ENCODE measurements at places on chromosomes 5 and 9.

DNA sequence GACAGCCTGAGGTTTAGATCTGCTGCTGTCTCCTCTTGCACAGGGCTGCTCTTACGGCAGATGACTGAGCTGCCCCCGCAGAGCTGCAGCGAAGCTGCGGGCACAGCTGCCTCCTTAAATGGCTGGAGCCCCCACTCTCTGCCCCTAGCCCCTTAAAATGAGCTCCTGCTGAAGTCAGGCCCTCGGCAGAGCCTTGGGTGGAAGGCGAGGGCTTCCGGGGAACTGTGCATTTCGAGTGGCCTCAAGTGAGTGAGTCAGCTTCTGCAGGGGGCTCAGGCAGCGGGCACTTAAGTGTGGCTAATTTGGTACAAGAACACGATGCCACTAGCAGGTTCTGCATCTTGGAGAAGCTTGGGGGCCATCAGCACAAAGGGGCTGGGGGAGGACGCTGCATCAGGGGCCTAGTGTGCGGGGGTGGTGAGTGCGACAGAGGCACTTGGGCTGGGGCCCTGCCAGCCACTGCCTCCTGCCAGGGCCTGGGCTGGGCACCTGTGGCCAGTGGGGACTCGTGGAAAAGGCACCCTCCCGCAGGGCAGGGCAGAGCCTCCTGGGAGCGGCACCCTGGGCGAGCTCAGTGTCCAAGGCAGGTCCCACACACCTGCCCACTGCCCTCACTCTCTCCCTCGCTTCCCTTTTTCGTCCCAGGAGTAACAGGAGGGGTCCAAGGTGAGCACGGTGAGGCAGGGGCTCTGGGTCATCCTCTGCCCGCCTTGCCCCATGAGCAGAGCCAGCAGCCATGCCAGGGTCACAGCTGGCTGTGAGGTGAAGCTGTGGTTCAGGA lies 28.8 kb upstream of the RNU6ATAC start:
- no peak for DNase-seq

DNA sequence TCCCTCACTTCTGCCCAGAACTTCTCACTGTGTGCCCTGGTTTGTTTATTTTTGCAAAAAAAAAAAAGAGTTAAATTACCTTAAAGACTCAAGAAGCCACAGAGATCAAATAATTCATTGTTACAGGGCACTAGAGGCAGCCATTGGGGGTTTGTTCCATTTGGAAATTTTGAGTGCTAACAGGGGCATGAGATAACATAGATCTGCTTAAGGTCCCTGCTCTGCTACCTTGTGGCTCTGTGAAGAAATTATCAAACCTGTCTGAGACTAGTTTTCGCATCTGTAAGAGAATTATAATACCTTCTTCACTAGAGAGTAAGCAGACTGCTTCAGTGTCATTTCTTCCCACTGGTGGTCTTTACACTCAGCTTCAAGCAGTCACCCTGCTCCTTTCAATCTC lies 394 bp downstream of the TLR4 start:
- no peak for DNase-seq

GRCh38 chr5:38509185-38509584 lies 47.3 kb downstream of the LIFR start:
- no peak for DNase-seq

DNA sequence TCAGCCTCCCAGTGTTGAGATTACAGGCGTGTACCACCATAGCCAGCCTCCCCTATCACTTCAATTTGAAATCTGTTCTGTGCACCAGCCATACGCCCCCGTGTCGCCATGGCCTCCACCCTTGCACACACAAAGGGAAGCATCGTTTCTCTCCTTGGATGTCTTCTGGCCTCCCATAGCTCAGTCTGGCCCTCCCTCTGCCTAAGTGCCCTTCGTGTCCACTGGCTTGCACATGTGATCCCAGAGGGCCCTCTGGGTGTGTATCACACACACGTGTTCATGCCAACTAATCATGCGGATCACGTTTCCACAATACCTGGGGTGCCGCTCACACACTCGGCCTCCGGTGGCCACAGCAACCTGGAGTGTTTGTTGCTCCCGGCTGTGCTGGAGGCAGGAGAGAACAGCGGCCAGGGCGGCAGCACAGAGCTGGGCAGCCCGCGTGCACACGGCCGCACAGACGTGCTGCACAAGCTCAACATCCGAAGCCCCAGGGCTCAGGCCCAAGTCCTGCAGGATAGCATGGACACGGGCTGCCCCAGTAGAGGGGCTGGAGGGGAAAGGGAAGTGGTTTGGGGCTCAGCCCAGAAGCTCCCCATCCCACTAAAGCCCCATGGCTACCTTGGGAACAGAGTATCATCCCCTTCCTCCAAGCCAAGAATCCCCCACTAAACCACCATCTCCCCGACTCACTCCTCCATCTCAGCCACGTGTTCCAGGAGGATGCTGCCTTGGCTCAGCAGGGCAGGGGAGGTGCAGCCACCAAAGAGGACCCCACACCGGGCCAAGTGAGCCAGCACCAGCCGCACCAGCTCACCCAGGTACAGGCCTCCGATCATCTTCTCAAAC lies 10.9 kb downstream of the HK3 start:
- DNase-seq, result no peak

DNA sequence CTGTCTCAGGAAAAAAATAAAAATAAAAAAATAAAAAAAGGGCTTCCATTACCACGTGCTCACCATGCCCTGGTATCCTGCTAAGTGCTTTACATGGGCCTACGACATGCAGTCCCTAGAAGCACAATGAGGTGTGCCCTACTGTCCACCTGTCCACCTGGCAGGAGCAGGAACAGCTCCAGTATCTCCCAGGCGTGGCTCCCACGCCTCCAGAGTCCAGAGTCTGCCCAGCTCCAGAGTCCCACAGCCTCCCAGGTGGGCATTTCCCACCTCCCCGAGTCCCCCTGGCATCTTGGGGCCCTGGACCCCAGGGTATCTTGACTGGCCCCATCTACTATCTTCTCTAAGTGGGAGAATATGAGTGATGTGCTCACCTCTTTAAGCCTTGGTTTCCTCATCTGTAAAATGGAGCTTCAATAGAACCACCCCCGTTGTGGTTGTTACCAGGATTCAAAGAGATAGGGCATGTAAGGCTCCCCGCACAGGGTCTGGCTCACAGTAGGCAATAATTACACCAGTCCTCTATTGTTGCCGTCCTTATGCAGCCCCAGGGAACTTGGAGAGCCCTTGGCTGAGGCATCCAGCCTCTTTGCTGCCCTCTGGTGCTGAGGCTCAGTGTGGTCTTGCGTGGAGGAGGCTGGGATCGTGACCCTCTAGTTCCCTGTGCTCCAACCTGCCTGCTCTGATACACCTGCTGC lies 8.9 kb downstream of the CXCL14 start:
- DNase-seq, result no peak

GRCh38 chr9:36962691-36963090 lies 71.4 kb downstream of the PAX5 start:
- DNase-seq, result no peak

GRCh38 chr9:77457916-77458592 lies 190.1 kb downstream of the GNA14 start:
- peak; percentile 8 for DNase-seq

DNA sequence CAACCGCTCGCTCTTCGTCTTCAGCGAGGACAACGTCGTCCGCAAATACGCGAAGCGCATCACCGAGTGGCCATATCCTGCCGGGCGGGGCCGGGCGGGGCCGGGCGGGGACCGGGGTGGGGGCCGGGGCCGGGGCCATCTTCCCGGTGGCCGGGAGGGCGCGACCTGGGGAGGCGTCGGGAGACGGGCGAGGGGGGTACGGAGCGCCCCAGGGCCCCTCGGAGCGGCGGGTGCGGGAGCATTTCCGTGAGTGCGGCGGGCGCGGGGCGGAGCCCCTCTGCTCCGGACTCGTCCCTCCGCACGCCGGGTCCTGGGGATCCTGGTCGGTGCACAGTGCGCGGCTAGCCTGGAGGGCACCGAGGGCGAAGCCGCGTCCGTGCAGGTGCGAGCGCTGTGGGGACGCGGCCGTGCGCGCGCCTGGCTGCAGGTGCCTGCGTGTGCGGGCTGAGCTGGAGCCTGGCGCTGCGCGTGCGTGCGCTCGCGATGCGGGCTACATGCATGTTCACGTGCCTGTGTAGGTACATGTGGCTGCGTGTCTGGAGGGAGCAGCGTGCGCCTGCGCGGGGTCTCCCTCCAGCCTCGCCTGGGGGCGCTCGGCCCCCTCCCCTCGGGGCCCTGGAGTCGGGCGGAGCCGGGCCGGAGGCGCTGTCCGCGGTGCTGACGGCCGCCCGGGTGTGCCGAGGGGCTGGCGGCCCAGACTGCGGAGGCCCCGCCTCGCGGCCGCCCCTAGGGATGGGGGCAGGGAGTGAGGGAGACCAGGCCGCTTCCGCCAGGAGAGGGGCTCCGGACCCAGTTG lies 762 bp downstream of the CACNA1B start:
- DNase-seq, result no peak

GRCh38 chr5:107531308-107531707 lies 139.4 kb downstream of the EFNA5 start:
- DNase-seq, result no peak

GRCh38 chr5:139392324-139392677 lies 2.6 kb upstream of the MZB1 start:
- no peak for DNase-seq

DNA sequence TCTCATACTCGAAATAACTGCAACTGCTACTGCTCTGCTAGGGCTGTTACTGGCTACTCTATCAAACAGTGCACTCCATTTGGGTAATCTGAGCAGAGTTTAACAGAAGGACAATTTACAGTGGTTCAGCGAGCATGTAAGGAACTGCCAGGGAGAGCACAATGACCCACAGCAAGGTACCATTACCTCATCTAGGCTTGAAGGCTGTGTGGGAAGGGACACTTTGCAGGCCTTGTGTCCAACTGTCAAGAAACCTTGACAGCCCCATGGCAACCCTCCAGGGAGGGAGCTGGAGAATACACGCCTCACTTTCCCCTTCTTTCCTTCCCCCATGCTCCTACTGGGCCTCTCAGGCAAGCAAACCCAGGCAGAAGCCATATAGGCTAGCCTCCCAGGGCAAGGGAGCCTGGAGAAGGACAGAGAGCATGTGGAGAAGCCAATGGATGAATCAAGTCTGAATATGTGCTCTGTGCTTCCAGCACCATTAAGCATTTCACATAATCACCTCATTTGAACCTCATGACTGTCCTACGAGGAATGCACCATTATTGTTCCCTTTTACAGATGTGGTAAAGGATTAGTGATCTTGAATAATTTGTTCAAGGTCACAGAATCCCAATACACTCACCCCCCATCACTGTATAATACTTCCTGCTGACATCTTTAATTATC lies 49.9 kb upstream of the JAK2 start:
- no peak for DNase-seq

GRCh38 chr5:173291722-173292658 lies 36.2 kb downstream of the STC2 start:
- no peak for DNase-seq

DNA sequence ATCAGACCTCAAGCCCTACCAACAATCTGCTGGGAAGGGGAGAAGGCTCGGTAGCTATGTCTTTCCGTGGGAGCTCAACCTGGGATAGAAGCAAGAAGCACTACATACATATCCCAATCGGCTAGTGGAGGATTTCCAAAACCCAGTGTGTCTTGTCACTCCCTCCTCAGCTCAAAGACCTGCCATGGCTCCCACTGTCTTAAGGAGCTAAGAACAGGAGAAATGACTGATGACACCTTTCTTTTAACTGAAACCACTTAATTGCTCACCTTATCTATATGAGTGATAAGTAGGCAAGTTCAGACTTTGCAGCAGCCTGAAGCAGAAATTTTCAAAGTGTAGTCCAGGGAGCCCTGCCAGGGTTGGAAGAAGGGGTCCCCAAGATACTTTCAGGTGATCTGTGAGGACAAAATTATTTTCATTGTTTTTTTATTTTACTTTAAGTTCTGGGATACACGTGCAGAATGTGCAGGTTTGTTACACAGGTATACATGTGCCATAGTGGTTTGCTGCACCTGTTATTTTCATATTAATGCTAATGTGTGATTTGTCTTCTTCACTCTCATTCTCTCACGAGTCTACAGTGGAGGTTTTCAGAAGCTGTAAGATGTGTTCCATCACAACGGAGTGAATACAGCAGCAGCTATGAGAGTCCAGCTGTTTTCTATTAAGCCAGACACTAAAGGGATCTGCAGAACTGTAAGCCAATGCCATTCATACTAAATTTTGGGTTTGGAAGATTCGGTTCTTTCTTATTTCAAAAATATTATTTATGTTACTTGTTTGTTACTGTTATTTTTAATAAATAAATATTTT lies 41.4 kb downstream of the PAX5 start:
- DNase-seq, result no peak

- DNase-seq, result no peak
Observed at GRCh38 chr9:10048994-10049393, 563.8 kb downstream of the PTPRD start.

GRCh38 chr5:58760222-58760621 lies 177.3 kb downstream of the RAB3C start:
- no peak for DNase-seq

DNA sequence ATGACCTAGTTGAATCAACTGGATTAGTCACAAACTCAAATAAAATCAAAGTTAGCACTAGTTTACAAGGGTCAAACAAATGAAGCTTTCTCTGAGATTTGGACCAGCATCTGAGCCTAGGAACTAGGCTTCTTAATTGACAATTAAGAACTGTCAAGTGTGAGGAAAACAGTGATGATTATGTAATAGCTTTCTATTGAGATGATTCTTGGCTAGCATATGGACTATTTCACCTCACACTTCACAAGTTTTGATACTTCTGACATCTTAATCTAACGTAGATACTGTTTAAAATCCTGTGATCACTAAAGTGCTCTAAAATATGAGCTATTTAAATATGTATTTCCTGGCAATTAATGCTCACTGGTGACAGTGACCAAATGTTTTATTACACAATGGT lies 542.9 kb downstream of the EFNA5 start:
- no peak for DNase-seq

- DNase-seq, result no peak
Observed at GRCh38 chr5:7794311-7794710, 56.6 kb downstream of the CFAP90 start.

DNA sequence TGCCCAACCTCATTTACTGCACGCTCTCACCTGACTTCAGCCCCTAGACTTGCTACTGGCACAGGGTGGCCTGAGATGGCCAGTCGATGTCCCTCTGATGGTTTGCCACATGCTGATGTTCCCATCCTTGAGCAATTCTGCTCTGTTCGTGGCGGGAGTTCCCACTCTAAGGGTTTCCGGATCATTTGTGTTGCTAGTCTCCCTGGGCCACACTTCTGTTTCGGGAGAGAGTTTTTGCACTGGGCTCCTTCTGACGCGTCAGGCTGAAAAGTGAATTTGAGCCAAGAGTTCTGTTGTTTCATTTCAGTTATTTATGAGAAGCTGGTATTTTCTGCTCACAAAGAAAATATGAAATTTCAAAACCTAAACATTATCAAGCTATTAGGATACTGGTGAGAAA lies 597.7 kb downstream of the BNC2 start:
- DNase-seq, result no peak

- no peak for DNase-seq
Observed at GRCh38 chr5:5316334-5316733, 106.1 kb upstream of the ICE1 start.

DNA sequence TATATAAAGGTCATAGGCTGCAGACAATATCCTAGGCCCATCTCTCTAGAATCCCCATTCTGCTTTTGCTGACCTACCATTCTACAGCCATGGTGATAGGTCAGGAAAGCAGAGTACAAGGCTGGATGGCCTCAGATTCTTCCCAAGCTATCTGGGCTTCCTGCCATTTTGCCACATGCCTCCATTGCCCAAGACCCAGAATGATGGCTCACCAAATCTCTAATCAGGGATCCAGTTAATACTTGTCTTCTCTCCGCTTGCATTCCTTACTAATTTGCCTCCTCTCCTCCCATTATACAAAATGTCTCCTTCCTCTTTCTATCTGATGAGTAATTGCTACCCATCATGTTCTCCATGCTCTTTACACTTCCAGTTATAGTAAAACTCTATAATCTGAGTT lies 22.7 kb upstream of the NDUFS4 start:
- DNase-seq, result no peak

GRCh38 chr5:147576646-147577535 lies 67.0 kb upstream of the DPYSL3 start:
- no peak for DNase-seq
